Fibroblast of the aortic adventitia (primary cell): ENCODE measurements at places on chromosomes 16 and 17.

DNA sequence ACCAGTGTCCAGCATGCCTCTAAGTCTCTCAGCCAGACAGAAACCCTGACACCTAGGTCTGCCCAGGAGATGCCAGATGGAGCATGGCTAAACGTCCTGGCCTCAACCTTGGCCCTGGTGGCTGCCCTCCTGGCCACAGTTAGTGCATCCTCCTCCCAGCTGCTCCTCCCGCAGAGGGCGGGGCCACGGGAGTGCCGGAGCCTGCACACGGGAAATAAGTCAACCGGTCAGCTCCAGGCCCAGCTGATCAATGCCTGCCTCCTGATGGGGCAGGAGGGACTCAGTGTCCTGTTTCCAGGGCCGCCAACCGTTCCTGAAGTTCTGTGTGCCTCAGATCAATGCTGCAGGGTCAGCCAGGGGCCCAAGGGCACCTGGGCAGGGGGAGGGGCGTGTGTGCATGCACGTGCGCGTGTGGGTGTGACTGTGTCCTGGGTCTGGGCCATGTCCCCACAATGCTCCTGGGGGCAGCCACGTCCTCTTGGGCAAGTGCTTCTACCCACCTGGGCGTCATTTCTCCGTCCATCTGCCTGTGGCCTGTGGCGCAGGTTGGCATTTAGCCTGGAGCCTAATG lies 4.6 kb upstream of the KCNJ12 start:
- DNase-seq, result no peak

GRCh38 chr16:47197536-47198179 lies 53.9 kb upstream of the NETO2 start:
- peak; percentile 72 for DNase-seq

DNA sequence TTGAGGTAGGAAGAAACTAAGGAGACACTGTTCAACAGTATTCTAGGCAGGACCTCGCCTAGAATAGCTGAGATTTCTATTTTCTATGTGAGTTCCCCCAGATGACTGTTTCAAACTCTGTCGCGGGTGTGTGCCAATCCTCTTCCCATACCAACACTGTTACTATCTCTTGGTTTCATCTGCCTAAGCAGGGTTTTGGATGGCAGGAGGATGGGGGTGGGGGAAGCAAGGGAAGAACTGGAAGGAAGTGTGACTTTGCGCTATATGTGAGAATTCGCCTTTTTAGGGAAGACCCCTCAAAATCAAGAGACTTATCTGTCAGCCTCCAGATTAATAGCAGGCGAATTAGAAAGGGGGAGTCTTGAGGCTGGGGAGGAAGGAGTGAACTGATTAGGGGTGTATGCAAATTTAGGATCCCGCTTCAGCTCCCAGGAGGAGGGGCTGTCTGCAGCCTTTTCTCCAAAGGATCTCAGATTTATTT lies 521 bp upstream of the G6PC3 start:
- DNase-seq, result peak; percentile 11

GRCh38 chr17:13152501-13152900 lies 134.7 kb upstream of the ELAC2 start:
- DNase-seq, result peak; percentile 18

DNA sequence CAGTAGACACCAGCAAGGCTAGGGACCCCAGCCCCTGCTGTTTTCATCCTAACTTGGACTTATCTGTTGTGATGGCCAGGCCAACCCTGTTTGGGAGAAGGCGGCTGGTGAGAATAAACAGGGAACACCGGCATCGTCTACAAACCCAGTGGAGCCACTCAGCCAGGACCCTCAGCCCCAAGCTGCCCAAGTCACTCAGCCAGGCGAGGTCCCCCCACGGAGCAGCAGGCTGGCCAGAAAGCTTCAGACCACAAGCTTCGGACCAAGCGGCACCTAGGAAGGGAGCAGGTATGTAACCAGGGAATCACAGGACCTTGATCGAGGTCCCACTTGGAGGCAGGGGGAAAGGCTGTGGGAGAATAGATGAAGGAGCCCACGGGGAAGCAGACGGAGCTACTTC lies 23.4 kb downstream of the RBFOX3 start:
- no peak for DNase-seq

- no peak for DNase-seq
Measured at GRCh38 chr16:970386-970765, 408 bp downstream of the LMF1 start.

- DNase-seq, result no peak
Measured at GRCh38 chr16:89507214-89507833, 879 bp upstream of the SPG7 start.

- no peak for DNase-seq
Measured at GRCh38 chr17:1027044-1027443, 30.1 kb downstream of the TIMM22 start.

- no peak for DNase-seq
Measured at GRCh38 chr17:4715063-4715744, 4.8 kb downstream of the ARRB2 start.

- DNase-seq, result no peak
Measured at GRCh38 chr17:27257031-27257357, 36.9 kb upstream of the WSB1 start.

- DNase-seq, result peak; percentile 78
Measured at GRCh38 chr17:31533546-31534155, 142.2 kb downstream of the RAB11FIP4 start.

- DNase-seq, result no peak
Measured at GRCh38 chr17:82416771-82417170, 1.4 kb upstream of the HEXD start.

DNA sequence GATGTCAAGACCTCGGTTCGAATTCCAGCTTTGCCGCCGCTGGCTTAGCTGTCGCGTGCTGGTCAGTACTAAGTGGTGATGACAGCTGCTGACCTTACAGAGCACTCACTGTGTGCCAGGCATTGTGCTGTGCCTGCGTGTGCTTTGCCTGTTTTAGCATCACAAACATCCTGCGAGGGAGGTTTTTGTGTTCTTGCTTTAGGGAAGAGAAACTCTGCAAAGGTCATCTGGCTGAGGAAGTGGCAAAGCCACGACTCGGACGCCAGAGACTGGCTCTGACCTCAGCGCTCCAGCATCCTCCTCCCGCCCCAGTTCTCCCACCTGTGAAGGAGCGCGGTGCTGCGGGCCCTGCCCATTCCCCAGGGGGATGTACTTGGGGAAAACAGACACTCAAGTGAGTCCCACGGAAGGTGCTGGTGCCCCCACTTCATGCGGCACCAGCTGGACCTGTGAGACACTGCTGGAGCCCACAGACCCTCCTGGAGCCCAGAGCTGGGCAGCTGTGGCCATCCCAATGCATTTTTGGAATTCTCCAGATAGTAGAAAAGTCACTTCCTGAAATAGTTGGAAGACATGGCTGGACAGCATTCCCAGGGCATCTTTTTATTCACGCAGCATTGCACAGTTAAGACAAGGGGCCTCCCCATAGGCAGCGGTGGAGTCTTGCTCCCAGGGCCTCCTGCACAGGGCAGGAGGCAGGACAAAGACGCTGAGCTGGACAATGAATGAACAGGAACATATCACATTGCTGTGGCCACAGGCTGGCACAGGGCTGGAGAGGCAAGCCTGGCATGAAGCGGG lies 20.0 kb upstream of the HERPUD1 start:
- peak; percentile 64 for DNase-seq

GRCh38 chr17:59149841-59150511 lies 5.0 kb downstream of the SKA2 start:
- no peak for DNase-seq

GRCh38 chr16:26983426-26983825 lies 83.3 kb upstream of the C16orf82 start:
- no peak for DNase-seq

DNA sequence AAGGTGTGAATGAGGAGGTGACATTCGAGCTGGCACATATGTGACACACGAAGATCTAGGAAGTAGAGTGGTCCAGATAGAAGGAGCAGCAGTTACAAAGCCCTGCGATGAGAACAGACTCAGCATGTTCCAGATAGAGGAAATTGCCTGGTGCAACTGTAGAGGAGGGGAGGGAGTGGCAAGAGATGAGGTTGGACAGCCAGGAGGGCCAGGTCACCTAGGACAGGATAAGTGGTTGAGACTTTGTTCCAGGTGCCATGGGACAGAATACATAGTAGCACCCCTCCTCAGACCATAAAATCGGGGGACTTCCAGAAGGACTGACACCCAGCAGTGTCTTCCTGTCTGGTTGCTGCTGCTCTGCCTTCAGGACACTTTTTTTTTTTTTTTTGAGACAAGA lies 11.0 kb upstream of the CENPT start:
- DNase-seq, result no peak

DNA sequence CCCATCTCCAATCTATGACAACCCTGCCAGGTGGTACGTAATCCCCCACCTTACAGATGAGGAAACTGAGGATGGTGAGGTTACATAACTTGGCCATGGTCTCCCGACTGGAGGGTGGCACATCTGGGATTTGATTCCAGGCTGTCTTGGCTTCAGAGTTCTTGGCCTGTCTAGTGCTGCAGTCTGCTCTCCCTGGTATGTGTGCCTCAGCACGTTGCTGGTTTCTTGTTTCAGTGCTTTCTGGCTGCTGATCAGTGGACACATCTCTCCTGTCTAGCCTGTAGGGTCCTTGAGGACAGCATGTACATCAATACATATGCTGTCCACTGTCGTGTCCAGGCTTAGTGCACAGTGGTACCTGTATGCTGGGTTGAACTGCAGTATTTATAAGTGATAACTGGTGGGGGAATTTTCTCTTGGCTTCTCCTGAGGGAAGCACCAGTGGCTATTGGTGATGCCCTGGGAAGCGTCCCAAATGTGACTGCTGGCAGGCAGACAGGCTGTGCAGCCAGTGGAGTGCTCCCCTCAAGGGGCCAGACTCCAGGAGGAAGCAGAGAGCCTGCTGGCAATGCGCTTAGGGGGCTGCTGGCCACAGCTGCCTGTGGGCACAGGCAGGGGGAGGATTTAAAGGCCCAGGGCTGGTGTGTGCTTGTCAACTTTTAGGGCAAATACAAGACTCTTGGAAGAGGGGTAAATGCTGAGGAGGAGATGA lies 14.4 kb downstream of the CTRL start:
- peak; percentile 42 for DNase-seq

DNA sequence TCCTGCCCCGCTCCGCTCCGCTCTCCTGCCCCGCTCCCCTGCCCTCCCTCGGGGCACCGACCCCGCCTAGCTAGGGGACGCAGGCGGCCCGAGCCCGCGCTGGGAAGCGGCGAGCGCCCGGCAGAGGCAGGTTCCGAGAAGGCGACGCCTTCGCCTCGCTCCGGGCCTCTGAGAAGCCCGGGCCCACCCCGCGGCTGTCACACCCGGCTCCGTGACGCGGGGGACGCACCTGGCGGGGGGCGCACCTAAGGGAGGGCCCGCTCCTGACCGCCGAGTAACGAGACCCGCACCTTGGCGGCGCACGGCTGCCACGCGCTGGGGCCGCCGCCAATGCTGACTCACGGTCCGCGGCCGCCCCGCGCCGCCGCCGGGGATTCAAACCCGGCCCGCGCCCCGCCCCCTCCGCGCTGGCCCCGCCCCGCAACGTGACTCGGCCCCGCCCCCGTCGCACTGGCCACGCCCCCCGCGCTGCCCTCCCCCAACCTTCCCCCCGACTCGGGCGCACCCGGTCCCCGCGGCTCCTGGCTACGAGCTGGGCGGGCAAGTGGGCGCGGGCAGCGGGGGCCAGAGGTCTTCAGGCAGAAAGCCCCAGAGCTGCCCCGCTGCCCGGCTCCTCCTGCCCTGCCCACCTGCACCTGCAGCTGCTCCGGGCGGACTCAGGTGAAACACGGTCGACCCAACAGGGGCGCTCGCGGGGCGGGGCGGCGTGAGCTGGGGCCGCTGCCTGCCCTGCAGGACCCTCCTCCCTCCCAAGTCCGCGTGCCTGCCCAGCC lies 27.8 kb downstream of the GNPTG start:
- DNase-seq, result peak; percentile 31

GRCh38 chr16:35174016-35174415 lies 1714.6 kb downstream of the TP53TG3F start:
- DNase-seq, result no peak

DNA sequence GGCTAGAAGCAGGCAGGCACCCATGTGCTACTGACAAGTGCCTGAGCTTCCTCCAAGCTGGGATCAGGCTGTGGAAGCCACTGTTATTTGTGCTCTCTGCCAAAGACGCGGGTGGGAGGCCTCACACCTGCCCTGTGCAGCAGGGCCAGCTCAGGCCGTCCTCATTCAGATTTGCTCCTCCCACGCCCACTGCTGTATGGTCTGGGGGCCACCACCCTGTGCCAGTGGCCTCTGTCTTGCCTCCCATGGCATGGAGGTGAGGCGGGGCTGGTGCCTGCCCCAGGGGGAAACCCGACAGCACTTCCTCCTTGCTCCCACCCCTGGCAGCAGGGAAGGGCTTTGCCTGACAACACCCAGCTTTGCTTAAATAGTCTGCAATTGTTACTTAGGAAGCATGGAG lies 356.5 kb upstream of the CDH8 start:
- no peak for DNase-seq

GRCh38 chr16:29804455-29805231 lies 1.7 kb upstream of the MAZ start:
- DNase-seq, result peak; percentile 47

DNA sequence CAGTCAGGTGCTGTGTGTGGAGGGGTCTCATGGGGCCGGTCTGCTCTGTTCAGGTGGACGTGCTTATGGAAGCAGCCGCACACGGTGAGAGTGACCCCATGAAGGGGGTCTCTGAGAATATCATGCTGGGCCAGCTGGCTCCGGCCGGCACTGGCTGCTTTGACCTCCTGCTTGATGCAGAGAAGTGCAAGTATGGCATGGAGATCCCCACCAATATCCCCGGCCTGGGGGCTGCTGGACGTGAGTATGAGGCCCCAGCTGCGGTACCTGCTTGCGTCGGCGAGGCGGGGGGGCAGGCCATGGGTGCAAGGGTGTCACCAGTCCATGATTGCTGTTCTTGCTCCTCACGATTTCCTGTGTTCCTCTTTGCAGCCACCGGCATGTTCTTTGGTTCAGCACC lies 27.9 kb downstream of the POLR2A start:
- no peak for DNase-seq

DNA sequence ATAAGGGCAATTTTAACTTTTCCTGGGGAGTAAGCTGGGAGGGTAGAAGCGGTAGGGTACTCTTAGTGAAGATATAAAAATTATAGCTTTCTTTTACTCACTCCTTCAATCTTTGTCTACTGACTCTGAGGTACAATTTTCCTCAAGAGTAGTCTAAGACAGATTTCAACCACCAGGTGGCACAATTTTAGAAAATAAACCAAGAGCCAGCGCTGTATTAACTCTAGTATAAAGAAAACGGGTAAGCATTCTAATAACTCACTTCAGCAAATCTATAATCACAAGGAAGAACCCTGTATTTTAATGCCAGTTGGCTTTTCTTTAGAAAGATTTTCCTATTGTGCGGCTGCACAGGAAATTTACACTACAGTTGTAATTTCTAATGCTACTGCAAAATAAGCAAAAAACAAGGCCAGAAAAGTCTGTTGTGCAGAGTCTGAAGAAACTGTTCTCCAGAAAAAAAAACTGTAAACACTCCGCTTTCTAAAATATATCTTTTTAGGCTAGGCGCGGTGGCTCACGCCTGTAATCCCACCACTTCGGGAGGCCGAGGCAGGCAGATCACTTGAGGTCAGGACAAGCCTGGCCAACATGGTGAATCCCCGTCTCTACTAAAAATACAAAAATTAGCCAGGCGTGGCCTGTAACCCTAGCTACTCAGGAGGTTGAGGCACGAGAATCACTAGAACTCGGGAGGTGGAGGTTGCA lies 1.9 kb downstream of the CMC2 start:
- peak; percentile 83 for DNase-seq

- no peak for DNase-seq
Measured at GRCh38 chr16:78761427-78761826, 662.0 kb downstream of the WWOX start.

- no peak for DNase-seq
Measured at GRCh38 chr17:64781014-64781756, 119.1 kb upstream of the SMURF2 start.
